ENCODE measurements at places on chromosomes 16 and 17.
A peak's percentile ranks its signal among the peaks of the same experiment; 100 is the strongest.

- DNase-seq, result no peak
Measured at GRCh38 chr16:24308200-24308599, 52.1 kb downstream of the CACNG3 start.

GRCh38 chr17:51683291-51683690 lies 422.9 kb downstream of the UTP18 start:
- DNase-seq, result no peak

GRCh38 chr16:58464047-58464915 lies 35.7 kb upstream of the NDRG4 start:
- peak; percentile 22 for DNase-seq

GRCh38 chr17:4488989-4489595 lies 9.6 kb upstream of the SPNS2 start:
- DNase-seq, result no peak

DNA sequence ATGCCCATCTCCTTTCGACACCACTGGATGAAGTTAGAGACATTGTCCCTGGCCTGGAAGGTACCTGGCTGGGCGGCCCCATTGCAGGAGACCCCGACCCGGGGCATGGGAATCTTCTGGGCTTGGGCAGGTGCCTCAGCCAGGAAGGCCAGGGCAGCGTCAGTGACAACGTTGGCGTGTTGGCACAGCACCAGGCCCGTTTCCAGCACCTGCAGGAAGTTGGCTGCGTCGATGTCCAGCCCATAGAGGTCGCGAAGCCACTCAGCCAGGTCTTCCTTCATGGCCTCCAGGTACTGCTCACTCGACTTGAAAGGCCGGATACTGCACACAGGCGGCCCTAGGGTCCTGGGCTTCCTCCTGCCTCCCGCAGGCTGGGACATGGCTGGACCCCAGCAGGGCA lies 568 bp downstream of the GAS2L2 start:
- no peak for DNase-seq

DNA sequence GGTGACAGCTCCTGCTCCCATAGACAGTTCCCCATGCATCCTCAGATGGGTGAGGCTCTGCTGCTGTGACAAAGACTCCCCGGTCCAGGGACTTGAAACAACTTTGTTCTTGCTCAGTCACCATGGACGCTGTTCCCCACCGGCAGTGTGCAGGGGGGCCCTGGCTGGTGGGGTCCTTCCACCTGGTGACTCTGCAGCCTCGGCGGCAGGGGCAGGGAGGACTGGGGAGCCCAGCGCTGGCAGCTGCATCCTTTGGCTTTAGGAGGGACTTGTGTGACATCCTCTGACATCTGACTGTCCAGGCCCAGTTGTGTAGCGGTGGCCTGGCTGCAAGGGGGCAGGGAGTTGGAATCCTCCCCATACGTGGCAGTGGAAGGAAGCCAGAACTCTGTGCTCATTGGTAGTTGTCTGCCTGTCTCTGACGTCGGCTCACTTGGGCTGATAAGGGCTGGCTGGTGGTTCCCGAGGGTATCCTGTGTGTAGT lies 107.3 kb downstream of the CMIP start:
- DNase-seq, result no peak

- no peak for DNase-seq
Measured at GRCh38 chr17:5662409-5663085, 78.2 kb upstream of the NLRP1 start.

DNA sequence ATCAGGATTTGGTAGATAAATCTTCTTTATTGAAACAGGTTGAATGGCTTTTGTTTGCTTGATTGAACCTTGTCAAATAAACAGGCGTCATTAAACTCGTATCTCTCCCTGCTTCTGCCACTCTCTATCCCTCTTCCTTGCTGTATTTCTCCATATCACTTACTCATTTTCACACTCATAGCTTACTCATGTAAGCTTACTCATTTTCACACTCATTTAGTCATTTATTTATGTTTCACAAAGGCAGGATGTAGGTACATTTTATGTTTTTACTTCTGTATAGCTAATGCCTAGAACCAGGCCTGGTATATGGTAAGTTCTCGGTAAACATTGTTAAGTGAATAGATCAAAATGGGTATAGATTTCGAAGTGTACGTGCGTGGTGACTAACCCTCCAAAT lies 450.0 kb downstream of the PMP22 start:
- no peak for DNase-seq

DNA sequence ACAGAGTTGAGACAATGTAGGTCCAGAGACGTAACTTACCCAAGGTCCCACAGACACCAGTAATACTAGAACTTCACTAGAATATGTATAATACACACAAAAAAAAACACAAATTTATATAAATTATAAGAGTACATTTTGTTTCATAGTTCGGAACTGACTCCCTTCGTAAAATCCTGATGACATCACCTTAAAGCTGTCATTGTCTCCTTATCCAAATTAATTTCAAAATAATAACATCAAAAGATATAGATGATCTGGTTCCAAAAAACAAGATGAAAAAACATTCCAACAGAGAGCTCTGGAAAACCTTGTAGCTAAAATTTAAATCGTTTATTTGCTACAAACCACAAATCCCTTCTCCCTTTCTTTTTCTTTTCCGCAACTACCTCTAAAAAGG lies 10.0 kb downstream of the FBXL20 start:
- DNase-seq, result no peak

- no peak for DNase-seq
Measured at GRCh38 chr17:31251105-31251969, 45.7 kb downstream of the OMG start.

GRCh38 chr16:67271446-67271845 lies 7.9 kb upstream of the PLEKHG4 start:
- no peak for DNase-seq

DNA sequence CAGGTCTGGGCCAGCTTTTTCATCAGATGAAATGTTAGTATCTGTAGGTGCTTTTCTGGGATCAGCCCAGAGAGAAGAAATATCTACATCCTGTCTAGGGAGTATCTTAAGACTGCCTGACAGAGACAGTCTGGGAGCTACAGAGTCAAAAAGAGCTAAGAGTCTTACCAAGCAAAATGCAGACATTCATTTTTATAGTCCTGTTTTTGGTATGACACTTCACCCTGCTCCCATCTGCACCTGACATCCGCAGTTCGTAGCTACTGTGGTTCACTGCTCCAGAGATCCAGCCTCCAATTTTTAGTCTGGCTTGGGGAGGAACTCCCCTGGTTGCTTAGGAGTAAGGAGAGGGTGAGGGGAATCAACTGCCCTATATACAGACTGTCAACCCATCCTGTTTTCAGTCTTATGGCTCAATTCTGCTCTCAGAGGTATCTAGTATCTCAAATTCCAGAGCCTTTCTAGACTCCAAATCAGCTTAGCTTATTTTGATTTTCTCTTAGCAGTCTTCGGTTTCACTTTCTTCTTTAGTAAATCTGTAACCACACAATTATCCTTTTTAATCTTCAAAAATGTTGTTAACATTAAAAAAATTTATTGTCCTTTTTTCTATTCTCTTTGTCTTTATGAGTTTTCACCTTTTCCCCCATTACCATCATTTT lies 97.8 kb downstream of the TMEM100 start:
- no peak for DNase-seq

DNA sequence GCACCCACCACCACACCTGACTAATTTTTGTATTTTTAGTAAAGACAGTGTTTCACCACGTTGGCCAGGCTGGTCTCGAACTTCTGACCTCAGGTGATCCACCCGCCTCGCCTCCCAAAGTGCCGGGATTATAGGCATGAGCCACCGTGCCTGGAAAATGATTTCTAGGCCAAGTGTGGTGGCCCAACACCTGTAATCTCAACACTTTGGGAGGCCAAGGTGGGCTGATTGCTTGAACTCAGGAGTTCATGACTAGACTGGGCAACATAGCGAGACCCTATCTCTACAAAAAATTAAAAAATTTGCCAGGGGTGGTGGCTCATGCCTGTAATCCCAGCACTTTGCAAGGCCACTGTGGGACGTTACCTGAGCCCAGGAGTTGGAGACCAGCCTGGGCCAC lies 11.0 kb upstream of the BAIAP3 start:
- no peak for DNase-seq

DNA sequence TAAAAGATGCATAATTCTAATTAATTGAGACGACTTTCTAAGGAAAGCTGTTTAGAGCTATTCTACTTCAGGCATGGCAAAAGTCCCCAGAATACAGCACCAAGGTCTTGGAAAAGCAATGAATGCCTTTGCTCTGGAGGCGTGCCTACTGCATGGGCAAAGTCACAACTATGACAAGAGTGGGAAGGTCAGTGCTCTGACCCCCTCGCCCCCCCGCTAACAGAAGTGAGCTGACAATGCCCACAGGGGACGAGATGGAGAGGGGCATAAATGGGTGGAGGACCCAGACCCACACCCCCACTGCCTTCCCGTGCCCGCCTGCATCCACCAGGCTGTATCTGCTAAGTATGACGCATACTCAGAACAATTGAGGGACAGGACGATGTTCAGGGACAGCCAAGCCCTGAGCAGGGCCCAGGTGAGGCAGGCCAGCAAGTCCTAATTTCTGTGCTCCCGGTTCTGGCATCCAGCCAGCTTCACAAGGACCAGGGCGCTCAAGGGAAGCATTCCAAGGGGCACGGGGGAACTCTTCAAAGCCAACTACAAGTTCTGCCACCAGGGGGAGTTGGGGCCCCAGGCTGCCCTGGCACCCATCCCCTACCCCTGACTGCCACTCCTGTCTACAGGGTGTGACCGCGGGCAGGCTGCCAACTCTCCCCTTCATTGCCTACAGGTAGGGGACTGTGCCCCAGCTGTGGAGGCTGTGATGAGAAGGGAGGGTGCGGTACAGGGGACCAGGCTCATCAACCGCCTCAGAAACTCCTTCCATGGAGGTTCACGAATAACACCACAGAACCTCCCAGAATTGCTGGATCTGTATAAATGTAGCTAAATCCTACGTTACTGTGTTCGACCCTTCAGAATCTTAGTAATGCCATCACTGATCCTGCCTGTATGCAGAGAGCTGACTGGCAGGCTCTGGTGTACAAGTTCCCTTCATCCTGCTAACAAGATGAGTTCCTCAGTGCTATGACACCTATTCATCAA lies 20.8 kb downstream of the NPRL3 start:
- DNase-seq, result peak; percentile 72

DNA sequence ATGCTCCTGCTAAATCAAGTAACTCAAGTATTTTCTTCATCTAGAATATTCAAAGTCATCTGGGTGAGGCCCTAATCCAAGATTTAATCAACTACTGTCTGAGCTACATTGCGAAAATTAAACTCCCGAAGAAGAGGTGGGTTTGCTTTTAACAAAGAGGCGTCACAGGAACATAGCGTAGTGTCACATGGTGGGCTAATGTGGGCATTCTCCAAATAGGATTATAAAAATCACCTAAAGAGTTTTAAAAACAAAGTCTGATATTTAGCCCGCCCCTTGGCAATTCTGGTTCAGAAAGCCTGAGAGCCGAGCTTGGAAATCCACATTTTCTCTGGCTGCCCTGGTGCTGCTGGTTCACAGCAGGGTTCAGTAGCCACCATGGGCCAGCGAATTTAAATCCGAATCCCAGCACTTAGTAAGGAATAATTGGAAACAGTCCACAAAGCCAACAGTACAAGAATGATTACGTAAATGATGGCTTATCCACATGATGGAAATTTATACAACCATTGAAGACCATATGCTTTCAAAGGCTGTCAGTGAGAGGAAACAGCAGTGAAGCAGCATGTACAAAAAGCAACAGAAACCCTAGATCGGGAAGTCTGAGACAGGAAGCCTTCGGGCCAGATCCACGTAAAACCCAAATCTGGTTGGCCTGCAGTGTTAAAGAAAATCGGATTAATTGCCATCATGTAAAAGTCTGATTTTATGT lies 8.8 kb downstream of the PMM2 start:
- no peak for DNase-seq

- no peak for DNase-seq
Measured at GRCh38 chr17:11485336-11486100, 112.8 kb upstream of the DNAH9 start.

- DNase-seq, result no peak
Measured at GRCh38 chr16:52634528-52634927, 87.6 kb upstream of the TOX3 start.

DNA sequence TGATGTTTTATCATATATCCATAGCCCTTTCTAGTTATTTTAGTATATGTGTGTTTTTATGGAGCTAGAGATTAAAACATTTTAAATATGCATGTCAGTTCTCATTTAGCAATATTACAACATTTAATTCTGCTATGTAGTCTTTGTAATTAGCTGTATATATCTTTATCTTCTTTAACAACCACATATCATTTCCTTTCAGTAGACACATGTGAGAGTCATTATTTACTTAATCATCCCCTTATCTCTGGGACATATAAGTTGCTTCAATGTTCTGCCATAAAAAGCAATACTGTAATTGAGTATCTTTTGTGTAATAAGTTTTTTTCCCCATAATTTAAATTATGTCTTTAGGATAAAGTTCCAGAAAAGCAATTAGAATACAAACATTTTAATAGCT lies 52.0 kb upstream of the CLEC3A start:
- DNase-seq, result no peak

DNA sequence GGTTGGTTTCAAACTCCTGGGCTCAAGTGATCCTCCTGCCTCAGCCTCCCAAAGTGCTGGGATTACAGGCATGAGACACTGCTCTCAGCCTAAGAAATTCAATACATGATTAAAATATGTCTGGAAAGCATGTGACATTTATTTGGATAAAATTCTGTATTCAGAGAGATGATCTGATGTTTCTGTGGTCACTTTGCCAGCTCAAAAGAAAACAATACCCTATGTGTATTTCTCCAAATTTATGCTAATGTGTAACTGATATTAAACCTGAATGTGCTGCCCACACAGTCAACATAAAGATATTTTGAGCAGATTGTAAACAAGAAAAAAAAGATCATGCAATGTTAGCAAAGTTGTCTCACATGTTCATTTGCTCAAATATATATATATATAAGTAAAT lies 16.7 kb downstream of the C17orf67 start:
- DNase-seq, result no peak

DNA sequence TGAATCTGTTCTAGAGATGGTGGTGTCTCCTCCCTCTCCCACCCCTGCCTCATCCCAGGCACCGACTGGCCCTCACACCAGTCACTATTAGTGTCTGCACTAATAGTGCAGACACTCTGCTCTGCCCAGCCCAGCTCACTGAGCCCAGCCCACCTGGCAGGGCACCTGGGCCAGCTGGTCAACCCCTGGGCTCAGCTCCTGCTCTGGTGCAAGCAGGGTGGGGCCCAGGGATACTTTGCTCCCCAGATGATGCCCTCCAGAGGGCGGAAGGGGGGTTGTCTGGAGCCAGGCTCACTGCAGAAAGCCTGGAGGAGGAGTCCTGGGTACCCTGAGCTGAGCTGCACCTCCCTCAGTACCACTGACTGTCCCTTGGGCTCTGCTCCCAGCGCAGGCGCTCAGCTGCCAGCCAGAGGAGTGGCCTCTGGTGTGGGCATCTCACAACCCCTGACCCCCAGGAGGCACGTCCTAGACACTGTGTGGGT lies 14.5 kb downstream of the RAB11FIP4 start:
- no peak for DNase-seq

GRCh38 chr17:44587339-44587738 lies 30.1 kb downstream of the FZD2 start:
- DNase-seq, result no peak

DNA sequence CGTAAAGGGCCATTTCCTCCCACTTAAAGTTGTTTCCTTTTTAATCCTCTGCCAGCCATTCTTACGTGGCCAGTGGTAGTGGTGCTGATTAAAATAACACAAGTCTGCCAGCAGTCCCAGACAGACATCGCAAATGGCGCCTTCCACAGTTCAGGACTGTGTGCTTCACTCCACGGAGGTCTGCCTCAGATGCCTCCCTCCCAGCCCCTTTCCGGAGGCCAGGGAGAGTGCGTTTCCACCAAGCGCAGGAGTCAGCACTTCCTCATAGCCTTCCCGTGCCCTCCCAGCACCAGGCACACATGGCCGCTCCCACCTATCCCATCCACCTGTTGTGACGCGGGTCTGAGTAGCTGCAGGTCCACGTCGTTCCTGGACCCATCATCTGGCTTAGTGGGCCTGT lies 205.6 kb downstream of the RPTOR start:
- DNase-seq, result no peak

GRCh38 chr17:81435652-81436293 lies 40.5 kb downstream of the BAHCC1 start:
- no peak for DNase-seq

Data from NCI-H2081 (cell line).